ENCODE measurements at places on chromosomes 7 and 10.

- DNase-seq = no peak
Measured at GRCh38 chr7:97601931-97602457, 129.9 kb upstream of the TAC1 start.

GRCh38 chr10:127040756-127041155, 135.5 kb downstream of the DOCK1 start:
- no peak for DNase-seq

- no peak for DNase-seq
Measured at GRCh38 chr10:111175787-111176186, 99.0 kb downstream of the ADRA2A start.

GRCh38 chr10:96509017-96509641, 4.6 kb downstream of the TLL2 start:
- peak; percentile 96 for DNase-seq

GRCh38 chr7:294440-295154, 4.6 kb downstream of the FOXL3 start:
- no peak for DNase-seq

GRCh38 chr7:146606628-146607027, 490.0 kb downstream of the CNTNAP2 start:
- DNase-seq = no peak

DNA sequence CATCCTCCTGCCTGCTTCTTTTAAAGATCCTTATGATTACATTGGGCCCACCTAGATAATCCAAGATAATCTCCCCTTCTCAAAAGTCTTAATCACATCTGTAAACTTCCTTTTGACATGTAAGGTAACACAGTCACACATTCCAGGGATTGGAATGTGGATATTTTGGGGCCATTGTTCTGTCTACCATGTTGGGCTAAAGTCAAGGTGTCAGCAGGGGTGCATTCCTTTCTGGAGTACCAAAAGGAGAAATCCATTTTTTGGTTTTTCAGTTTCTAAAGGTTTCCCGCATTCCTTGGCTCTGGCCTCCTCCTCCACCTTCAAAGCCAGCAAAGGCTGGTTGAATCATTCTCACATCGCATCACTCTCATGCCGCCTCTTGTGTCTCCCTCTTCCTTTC, 197.6 kb upstream of the NFE2L3 start:
- no peak for DNase-seq

DNA sequence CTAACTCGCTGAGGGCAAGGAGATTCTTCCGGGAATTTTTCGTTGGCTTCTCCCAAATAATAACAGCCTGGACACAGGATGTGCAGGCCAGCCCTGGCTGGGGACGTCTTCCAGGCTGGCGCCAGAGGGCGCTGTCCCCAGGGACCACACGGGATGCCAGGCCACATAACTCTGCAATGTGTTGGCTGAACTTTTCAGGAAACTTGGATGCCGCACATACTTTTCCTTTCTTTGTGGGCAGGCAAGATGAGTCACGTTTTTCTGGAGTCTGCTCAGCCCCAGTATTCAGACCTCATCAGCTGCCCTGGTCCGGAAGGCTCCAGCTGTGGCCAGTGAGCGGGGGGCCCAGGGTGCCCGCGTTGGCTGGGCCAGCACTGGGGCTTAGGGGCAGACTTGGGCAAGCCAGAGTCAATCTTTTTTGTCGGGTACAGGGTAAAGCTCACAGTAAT, 122.7 kb downstream of the PRKAG2 start:
- DNase-seq = peak; percentile 97

DNA sequence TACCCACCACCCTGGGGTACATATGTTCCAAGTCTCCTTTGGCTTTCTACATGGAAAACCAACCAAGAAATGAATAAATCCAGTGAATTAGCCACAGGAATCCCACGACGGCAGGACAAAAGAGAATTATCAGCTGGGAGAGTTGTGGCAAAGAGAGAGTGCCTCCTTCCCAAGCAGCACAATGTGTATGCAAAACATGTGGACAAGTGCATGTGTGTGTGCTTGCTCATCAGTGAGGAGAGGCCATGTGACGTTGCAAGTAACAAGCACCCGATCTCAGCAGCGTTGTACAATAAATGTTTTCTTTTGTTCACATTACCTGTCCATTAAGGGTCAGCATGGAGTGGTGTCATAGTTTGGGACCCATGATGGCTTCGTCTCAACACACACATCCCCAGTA, 50.0 kb upstream of the EMX2 start:
- DNase-seq = no peak

GRCh38 chr10:99612167-99612831, 7.9 kb downstream of the SLC25A28 start:
- DNase-seq = peak; percentile 56

GRCh38 chr7:125467996-125468854, 538.6 kb upstream of the POT1 start:
- no peak for DNase-seq

DNA sequence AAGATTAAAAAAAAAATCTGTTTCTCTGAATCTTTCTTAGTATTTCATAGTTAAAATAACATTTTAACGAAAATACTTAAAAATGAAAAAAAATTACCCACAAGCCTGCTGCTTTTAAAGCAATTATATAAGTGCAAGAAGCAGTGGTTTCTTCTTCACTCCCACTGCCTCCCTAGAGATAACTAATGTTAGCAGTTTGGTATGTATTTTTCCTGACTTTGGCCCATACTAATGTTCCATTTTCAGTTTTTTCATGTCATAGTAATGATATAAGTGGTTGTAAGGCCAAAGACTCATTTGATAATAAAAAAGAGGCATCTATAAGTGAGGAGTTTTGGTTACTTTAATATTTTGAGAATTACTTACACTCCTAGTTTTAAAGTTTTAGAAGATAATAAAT, 24.3 kb upstream of the LAMB1 start:
- DNase-seq = no peak

GRCh38 chr7:134434701-134435100, 24.2 kb downstream of the AKR1B1 start:
- no peak for DNase-seq

GRCh38 chr7:137606061-137606674, 240.6 kb downstream of the DGKI start:
- DNase-seq = peak; percentile 81

DNA sequence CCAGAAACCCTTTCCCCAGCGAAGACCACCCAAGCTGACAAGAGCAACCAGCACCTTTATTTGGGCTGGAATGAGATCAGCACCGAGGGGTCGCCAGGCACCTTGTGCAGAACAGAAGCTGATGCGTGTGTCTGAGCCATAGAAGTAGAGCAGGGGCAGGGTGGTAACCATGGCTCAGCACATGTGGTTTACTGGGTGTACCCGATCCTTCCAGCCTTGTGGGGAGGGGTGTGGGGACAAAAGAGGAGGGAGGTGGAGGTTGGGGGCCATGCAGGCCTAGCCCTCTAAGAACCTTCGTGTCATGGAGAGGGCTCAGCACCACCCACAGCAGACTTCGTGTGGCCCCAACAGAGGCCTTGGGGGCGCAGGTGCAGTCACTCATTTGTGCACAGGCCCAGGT, 84.0 kb upstream of the GTF2I start:
- no peak for DNase-seq

- no peak for DNase-seq
Measured at GRCh38 chr10:19245889-19246752, 197.5 kb downstream of the MALRD1 start.

DNA sequence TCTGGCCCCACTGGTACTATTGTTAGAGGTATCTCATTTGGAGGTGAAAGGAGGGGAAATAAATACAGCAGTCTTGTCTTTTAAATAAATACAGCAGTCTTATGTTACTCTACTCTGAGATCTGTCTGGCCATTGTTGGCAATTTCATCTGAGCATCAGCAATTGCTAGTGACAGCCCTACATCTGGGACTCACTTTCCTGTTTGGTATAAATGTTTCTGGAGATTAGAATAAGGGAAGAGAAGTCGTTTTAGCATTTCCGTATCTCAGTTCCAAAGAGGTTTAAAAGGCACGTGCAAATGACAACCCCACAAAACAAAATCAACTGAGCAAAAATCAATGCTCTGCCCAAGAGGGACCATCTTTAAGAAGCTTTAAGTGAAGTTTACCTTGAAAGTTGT, 18.1 kb upstream of the CNNM2 start:
- DNase-seq = no peak

DNA sequence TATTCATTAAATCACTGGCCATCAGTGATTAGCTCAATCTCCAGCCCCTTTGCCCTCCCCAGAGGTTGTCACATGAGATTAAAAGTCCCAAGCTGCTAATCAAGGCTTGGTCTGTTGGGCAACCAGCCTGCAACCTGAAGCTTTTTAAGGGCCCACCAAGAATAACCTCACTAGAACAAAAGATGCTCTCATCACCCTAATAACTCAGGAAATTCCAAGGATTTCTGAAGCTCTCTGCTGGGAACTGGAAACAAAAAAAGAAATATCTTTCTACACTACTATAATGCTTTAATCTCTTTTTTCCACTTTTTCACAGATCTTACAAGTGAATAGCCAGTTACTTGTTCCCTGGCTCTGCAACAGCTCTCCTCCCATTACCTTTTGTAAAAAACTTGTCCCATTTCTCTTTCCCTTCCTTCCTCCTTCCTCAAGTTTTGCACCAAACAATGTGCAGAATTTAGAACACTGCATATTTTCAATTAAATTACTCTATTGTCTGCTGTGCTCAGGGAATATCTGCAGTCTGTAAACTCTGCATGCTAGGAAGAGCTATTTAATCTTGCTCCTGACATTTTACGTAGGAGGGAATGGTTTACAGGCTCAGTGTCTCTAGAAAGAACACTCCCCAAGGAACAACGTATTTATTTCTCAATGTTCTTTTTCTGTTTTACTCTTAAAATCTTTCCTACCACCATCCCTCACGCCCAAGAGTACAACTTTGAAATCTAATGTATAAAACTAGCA, 169.1 kb downstream of the IMMP2L start:
- DNase-seq = peak; percentile 40

- DNase-seq = no peak
Measured at GRCh38 chr7:155295511-155295910, 2.2 kb upstream of the INSIG1 start.

DNA sequence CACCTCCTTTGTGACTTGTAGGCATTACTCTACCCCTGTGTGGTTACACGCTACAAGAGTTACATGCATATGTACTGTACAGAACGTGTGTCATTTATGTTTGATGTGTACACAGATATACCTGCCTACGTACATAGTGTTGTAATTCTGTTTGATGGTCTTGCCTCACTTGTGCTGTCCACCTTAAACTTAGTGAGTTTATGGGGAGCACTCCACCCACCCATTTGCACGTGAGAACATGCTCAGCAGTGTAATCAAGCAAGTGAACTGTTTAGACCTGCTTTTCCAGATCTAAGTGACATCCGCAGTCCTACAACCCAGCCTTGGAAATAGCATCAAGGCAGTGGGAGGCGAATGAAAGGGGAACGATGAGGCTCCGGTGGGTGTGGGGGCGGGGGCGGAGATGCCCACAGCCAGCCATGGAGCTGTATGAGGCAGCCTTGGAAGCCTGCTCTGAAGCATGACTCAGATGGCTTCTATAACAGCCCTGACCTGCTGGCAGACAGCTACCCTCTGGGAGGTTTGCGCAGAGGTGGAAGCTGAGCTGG, 52.1 kb downstream of the SUFU start:
- DNase-seq = peak; percentile 77

DNA sequence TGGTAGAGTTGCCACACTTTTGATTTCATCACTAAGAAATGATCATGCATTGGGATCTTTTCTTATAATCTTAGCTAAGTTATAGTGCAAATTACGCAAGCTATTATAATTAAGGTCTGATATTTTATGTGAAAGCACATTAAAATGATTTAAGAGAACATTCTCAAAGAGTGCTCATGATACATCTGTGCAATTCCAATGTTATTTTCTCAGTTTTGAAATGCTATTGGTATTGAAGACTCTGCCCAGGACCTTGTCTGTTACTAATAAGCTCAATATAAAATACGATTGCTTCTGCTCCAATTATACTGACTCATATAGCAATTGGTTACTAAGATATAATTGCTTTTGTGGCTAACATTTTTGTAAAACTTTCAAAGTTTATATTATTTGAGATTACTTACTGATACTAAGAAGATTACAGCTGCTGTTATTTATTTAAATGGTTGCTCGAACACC, 180.9 kb downstream of the ADAM12 start:
- no peak for DNase-seq

- DNase-seq = peak; percentile 80
Measured at GRCh38 chr10:71270301-71271220, 48.5 kb upstream of the SLC29A3 start.

DNA sequence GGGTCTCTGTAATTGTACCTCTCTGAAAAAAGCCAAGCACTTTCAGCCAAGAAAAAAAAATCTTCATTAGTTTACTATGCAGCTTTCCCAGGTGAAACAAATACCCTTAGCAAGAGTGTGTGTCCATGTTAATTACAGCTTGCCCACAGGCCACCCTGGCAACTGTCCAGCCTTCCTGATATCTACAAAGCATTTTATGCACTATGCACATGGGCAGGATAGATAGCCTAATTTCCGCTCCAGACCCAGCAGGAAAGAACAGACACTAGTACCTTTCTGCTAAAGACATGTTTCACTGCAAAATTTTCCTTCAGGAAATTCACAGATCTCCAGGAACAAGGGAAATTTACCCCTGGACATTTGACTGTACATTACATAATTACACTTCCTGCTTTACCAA, 24.4 kb downstream of the CACNA2D1 start:
- DNase-seq = no peak

DNA sequence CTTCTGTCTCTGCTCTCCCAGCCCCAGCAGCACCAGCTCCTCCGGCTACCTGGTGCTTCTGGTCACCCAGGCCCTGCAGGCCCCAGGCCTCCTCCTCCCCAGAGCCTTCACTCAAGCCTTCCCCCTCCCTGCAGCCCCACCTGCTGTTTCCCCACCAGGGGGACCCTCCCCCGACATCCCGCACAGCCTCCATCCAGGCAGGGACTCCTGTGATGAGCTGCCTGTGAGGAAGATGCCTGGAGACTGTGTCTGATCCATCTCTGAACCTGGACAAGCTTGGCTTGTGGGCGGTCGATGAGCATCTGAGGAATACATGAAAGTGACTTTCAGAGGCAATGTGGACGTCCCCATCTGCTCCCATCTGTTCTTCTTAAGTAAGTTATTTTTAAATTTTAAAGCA, 45.0 kb downstream of the RAMP3 start:
- DNase-seq = no peak

DNA sequence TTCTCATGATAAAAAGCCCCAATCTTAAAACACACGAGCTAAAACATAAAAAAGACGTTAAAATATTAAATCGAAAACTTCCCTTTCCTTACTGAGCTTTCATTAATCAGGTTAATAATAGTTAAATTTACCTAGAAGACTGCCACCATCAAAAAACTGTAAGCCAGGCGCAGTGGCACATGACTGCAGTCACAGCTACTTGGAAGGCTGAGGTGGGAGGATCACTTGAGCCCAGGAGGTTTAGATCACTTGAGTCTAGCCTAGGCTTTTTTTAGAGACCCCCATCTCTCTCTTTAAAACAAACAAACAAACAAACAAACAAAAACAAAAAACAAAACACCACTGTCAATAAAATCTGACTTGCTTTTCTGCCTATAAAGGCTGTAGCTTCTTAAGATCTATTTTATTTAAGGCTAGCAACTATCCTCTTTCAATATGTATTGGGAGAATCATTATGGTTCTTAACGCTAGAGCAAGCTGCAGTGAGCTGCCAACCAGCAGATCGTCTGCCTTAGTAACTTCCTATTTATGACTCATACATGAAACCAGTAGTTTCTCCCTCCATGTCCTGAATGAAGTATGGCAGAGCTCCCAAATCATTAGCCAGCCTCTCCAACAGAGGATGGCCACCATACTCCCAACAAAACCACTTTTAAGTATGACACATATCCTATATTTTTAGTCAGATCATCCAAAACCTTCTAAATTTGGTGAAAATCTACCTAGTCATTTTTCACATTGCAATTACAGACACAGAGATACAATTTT, 163.7 kb downstream of the SRPK2 start:
- DNase-seq = peak; percentile 94

Measured in astrocyte of the spinal cord (primary cell).